HEK293T (cell line): ENCODE measurements at places on chromosomes 2 and 18.

DNA sequence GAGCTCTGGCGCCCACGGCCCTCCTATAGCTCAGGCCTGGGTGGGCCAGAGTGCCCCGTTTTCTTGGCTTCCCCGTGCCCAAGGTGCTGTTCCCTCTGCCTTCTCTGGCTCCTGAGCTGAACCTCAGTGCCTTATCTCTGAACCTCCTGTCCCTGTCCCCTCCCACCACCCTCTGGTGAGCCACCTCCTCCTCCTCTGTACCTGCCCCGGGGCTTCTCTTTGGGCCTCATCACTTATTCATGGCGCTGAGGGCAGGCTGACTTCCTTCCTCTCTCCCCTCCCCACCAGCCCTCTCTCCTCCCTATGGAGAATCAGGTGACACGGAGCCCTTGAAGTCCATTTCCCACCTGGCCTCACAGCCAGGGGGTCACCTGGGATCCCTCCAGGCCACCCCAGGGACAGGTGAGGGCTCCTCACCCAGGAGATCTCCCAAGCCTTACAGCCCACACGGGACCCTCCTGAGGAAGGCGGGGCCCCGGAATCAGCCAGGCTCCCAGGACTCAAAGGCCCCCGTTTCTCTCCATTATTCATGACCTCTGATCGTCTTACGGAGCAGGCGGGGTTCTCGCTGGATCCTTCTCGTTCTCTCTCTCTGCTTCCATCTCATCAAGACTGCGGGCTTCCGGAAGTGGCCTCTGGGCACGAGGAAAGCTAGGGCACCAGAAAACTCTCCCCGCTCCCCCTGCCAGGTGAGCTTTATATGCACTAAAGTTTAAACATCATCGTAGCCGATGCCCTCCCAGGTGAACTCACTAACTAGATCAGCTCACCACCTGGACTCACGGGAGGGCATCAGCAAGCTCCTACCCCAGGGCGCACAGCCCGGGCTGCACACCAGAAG, at the start of gene LOXHD1:
TSS of gene LOXHD1 (minus strand) at position 106 of the 841 bp plus-strand sequence. CDS start 187 bp downstream, outside the sequence.
- DNase-seq, result no peak

- DNase-seq, result no peak
Measured at GRCh38 chr2:36733215-36733614, 36.7 kb downstream of the VIT start.

GRCh38 chr18:75261430-75262223, 51.0 kb downstream of the TSHZ1 start:
- no peak for DNase-seq

GRCh38 chr18:35756506-35757117, 175.1 kb downstream of the GALNT1 start:
- DNase-seq, result peak; percentile 87

GRCh38 chr2:151096235-151096634, 165.4 kb downstream of the RBM43 start:
- no peak for DNase-seq

DNA sequence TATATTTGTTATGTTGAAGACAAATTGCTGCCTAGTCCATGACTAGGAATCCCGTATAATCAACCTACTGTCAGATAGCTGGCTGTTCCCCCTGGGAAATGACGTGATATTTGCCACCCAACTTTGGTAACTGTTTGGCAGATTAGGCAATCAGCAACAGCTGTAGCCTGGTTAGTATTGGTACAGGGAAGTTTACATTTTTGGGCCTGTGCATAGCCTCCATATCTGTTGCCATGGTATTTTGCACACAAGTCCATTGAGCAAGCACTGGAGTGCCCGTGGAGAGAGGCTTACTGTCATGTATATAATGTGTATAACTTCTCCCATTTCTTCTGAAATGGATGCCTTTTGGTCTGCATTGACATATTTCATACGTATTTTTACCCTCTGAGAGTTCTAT, 27.7 kb downstream of the BIRC6 start:
- DNase-seq, result no peak

- no peak for DNase-seq
Measured at GRCh38 chr2:233273120-233273519, 21.6 kb downstream of the ATG16L1 start.

GRCh38 chr2:133475610-133476009, 92.7 kb downstream of the NCKAP5 start:
- DNase-seq, result no peak

- DNase-seq, result no peak
Measured at GRCh38 chr2:56816666-56817065, 632.9 kb downstream of the CCDC85A start.
